Activated CD4-positive, alpha-beta T cell treated with anti-CD3 and anti-CD28 coated beads, Interleukin-2, amount 10 ng/mL, durations not matched to agents 24 days and 14 days (primary cell): ENCODE measurements at places on chromosomes 4 and X. TPM values are rescaled to one million over a fixed set of nuclear protein-coding genes. Genes with fewer than 3 reads are reported as not detected.

Gene FANCB
- total RNA-seq = 18.9 TPM in 2 replicates

Gene GPR50
- not detected in 2 replicates for total RNA-seq

Gene PDZD11
- 28.9 and 30.0 TPM in 2 replicates for total RNA-seq

Gene CT45A7
- not detected in 2 replicates for total RNA-seq

Gene KLB
- total RNA-seq = not detected in 2 replicates

Gene SNCA
- total RNA-seq = 0.19 and 0.23 TPM in 2 replicates

Gene VEGFC
- total RNA-seq = not detected in 2 replicates

DNA sequence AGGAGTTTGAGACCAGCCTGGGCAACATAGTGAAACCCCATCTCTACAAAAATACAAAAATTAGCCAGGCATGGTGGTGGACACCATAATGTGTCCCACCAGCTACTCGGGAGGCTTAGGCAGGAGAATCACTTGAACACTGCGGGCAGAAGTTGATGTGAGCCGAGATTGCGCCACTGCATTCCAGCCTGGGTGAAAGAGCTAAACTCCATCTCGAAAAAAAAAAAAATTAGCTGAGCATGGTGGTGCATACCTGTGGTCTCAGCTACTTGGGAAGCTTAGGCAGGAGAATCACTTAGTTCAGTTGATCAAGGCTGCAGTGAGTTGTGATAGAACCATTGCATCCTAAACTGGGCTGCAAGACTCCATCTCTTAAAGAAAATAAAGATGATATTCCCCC, 91.2 kb downstream of the PLS3 start:
- DNase-seq = no peak

GRCh38 chr4:5753766-5754528, 42.9 kb downstream of the EVC start:
- DNase-seq = no peak

- DNase-seq = no peak
These were observed 14.8 kb upstream of the ART3 start for GRCh38 chr4:76059750-76060149.

DNA sequence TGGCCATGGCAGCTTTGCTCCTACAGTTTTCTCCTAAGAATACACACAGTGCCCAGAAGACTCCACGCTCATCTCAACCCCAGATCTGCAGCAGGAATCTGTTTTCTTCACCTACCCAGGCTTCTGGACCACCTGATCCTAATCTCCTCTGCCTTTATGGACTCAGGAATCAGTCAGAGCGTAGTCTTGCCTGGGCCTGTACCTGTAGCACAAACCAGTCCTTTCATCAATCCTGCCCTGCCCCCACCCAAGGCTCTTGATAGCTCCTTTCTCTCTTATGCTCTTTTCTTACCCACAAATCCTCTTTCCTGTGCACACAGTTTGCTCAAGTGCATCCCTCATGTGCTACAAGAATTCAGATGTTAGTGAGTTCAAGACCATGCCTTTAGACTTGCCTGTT, 89.7 kb downstream of the ZNF718 start:
- DNase-seq = peak; percentile 21

DNA sequence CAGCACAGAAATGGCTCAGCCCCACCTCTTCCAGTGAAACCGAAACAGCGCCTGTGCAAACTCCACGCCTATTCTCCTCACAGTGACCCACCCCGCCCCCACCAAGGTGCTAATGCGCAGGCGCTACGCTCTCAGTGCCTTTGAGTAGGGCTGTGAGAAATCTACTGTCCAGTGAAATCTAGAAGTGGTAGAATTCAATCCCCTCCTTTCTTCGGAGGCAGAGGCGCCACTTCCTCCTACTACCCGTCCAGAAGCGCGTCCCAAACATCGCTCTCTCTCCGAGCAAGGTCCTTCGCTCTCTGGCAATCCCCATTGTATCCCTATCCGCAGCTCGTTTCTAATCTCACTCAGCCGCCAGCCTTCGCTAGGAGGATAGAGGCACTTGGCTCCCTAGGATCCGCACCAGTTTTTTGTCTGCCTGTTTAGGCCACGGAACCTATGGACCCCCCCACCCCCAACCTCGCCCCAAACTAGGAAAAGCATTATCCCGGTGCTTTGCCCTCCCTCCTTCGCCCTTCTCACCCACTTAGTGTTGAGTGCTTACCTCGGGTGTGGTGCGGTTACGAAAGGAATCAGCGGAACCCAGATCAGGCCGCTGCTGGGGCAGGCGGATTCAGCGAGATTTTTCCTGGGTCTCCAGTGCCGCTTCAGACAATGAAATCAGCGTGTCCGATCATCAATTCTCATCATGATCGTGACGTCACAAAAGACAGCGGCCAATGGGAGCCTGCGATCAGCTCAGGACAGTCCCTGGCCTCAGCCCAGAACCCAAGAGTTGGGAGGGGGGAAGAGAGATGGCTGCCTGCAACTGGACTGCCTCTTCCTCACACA, at the start of gene HDX:
TSS of gene HDX (minus strand) at position 656 of the 831 bp plus-strand sequence. CDS start 27,056 bp downstream, outside the sequence.
- peak; percentile 93 for DNase-seq

DNA sequence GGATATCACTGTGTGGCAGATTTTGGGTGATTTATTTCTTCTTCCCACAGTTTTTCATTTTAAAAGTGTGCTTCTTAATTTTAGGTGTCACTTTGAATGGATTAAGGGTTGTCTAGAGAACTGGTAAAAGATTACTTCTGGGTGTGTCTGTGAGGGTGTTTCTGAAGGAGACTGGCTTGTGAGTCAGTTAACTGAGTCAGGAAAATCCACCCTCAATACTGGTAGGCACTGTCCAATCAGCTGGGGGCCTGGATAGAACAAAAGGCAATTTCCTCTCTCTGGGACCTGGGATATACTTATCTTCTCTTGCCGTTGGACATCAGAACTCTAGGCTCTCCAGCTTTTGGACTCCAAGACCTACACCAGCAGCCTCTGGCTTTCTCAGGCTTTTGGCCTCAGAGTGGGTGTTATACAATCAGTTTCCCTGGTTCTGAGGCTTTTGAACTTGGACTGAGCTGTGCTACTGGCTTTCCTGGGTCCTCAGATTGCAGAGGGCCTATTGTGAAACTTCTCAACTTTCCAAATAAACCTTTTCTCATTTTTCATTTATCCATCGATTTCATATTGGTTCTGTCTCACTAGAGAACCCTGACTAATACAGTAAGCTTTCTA, 413.1 kb downstream of the GBA3 start:
- DNase-seq = peak; percentile 5

DNA sequence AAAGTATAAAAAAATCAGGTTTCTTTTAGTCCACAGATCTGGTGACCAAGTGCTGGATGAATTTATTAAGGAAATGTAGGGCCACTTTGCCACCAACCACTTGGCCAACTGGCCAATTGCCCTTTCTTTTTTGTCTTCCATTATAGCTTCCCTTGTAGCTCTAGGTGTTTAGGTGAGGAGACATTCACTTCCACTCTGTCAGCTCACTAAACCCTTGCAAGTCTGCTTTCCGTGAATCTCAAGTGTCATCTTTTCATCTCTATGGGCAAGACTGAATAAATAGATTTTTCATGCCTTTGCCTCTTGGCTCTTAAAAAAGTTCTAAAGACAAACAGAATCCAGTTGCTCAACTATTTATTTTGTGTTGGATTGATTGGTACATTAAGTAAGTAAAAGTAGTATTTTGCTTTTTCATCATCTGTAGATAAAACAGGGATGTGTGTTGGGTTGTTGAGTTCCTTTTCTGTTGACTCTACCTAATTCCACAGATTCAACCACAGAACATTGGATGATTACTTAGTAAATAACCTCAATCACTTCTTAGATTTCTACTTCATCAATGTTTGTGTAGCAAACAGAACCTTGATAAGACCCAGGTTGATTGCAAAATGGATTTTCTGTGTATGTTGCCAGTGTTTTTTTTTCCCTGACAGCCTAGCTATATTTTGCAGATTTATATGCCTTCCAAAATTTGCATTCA, 68.1 kb upstream of the GRXCR1 start:
- DNase-seq = no peak

GRCh38 chrX:10111364-10112148, 45.2 kb upstream of the CLCN4 start:
- DNase-seq = peak; percentile 78

- no peak for DNase-seq
These were observed 132.5 kb downstream of the AFF1 start for GRCh38 chr4:87067124-87067885.

GRCh38 chrX:6708041-6708440, 173.1 kb upstream of the VCX3A start:
- no peak for DNase-seq
